ENCODE measurements at places on chromosomes 7 and 10.

- DNase-seq: no peak
These were observed 5.4 kb downstream of the CACNB2 start for GRCh38 chr10:18145652-18146051.

DNA sequence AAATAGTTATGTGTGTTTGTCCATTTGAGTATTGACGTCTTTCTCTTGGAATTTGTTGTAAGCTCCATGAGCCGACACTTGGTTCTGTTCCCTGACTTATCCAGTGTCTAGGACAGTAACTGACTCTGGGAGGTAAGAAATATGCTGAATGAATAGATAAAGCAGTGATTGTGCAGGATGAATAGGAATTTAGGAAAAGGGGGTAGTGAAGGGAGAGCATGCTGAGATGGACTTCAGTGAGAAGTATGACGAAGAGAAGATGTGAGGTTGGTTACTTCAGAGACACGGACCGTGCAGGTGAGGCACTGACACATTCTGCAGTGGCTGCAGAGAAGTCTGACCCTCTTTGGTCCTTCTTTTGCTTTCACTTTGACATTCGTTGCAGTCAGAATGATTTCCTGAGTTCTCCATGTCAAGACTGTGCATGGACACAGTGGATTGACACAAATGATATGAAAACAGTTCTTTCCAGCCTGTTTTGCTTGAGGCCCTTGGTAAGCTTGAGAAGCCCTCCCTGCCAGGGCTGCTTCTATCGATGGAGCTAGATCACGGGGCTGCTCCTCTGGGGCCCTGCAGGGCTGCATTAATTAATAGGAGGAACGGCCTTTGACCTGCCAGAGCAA is 261.5 kb upstream of the SORCS1 start:
- no peak for DNase-seq

GRCh38 chr10:43236176-43236850 is 30.6 kb downstream of the RASGEF1A start:
- no peak for DNase-seq

- no peak for DNase-seq
These were observed 22.4 kb downstream of the ADAP1 start for GRCh38 chr7:931871-932650.

DNA sequence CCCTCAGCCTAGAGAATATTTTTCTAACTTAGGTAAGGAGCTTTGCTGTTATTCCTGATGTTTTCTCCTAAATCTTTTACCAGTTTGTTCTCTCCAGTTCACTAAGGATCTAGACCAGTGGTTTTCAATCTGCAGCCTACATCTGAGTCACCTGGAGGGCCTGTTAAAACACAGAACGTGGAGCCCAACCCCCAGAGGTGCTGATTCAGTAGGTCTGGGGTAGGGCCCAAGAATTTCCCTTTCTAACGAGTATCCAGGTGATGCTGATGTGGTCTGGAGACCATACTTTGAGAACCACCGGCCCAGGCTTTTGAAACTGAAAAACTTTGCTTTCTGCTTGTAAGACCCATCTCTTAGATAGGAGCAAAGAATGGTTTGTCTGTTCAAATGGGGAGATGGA is 51.2 kb upstream of the KMT2E start:
- no peak for DNase-seq

GRCh38 chr7:142568435-142569097 is 180.7 kb upstream of the PRSS1 start:
- DNase-seq: no peak
